Nasal cavity respiratory epithelium epithelial cell of viscerocranial mucosa (primary cell): ENCODE measurements at places on chromosomes 12 and 14. TPM values are rescaled to one million over a fixed set of nuclear protein-coding genes. Genes with fewer than 3 reads are reported as not detected.

TMEM30B gene
- total RNA-seq, result 14.7 and 28.3 TPM in 2 replicates

BDKRB2 gene
- 4.8 and 9.0 TPM in 2 replicates for total RNA-seq

KCNC2 gene
- total RNA-seq, result not detected in 2 replicates

JPH4 gene
- not detected in 2 replicates for total RNA-seq

OR4E2 gene
- not detected in 2 replicates for total RNA-seq
